Activated T-helper 2 cell treated with anti-CD3 and anti-CD28 coated beads, Interferon-gamma antibody, Interleukin-2, Interleukin-4, amounts not matched to agents 10 μg/mL and 5 μg/mL and 100 μg/mL, durations not matched to agents 14 hours and 24 hours and 36 hours (primary cell): ENCODE measurements at places on chromosomes 7 and 10. TPM values are rescaled to one million over a fixed set of nuclear protein-coding genes. Genes with fewer than 3 reads are reported as not detected.

AP1S1 gene
- 41.8 and 42.8 TPM in 2 replicates for total RNA-seq

MMP21 gene
- total RNA-seq: 0.11 TPM in 2 replicates

CPA5 gene
- total RNA-seq: 0.66 and 2.2 TPM in 2 replicates

SLC26A5 gene
- 0.07 TPM in 1 of 2 replicates, not detected in the other for total RNA-seq

ANKRD61 gene
- 0.25 and 0.27 TPM in 2 replicates for total RNA-seq

UNC5B gene
- total RNA-seq: 0.07 TPM in 1 of 2 replicates, not detected in the other

LAMB1 gene
- total RNA-seq: 0.34 and 0.41 TPM in 2 replicates

ANXA8 gene
- total RNA-seq: 7.0 and 7.5 TPM in 2 replicates

GPRIN2 gene
- not detected in 2 replicates for total RNA-seq

TMEM178B gene
- total RNA-seq: 0.30 and 0.41 TPM in 2 replicates

DPP6 gene
- not detected in 2 replicates for total RNA-seq

GPR26 gene
- not detected in 2 replicates for total RNA-seq

WNT8B gene
- total RNA-seq: 0.14 and 0.21 TPM in 2 replicates

PTPRE gene
- total RNA-seq: 16.8 and 17.0 TPM in 2 replicates

OR2A1 gene
- total RNA-seq: not detected in 2 replicates

SDK1 gene
- 0.48 and 1.2 TPM in 2 replicates for total RNA-seq

HMX3 gene
- not detected in 2 replicates for total RNA-seq

PIK3CG gene
- total RNA-seq: 36.6 and 36.7 TPM in 2 replicates

CNTNAP2 gene
- not detected in 2 replicates for total RNA-seq

NPSR1 gene
- not detected in 2 replicates for total RNA-seq

TLL2 gene
- 0.09 TPM in 1 of 2 replicates, not detected in the other for total RNA-seq

PRSS37 gene
- not detected in 2 replicates for total RNA-seq

MIOS gene
- 29.8 and 30.3 TPM in 2 replicates for total RNA-seq

MRC1 gene
- not detected in 2 replicates for total RNA-seq

PAPOLB gene
- total RNA-seq: not detected in 2 replicates

ADO gene
- total RNA-seq: 34.1 and 35.1 TPM in 2 replicates

APBB1IP gene
- total RNA-seq: 45.2 and 47.4 TPM in 2 replicates

UCN3 gene
- total RNA-seq: not detected in 2 replicates

FKBP6 gene
- total RNA-seq: not detected in 2 replicates

LRRTM3 gene
- total RNA-seq: not detected in 2 replicates

HDAC9 gene
- total RNA-seq: 0.48 and 0.52 TPM in 2 replicates

PARP12 gene
- total RNA-seq: 23.6 and 24.6 TPM in 2 replicates

RARRES2 gene
- total RNA-seq: not detected in 2 replicates

PFKP gene
- total RNA-seq: 250 and 255 TPM in 2 replicates

IL2RA gene
- total RNA-seq: 1,777 and 1,808 TPM in 2 replicates

TAS2R39 gene
- total RNA-seq: not detected in 2 replicates

CEP41 gene
- 15.9 and 21.2 TPM in 2 replicates for total RNA-seq

CABCOCO1 gene
- total RNA-seq: not detected in 2 replicates
